ENCODE measurements at places on chromosomes 7 and 10. TPM values are rescaled to one million over a fixed set of nuclear protein-coding genes. Genes with fewer than 3 reads are reported as not detected.

The TMEM176B gene
- 0.58 TPM for total RNA-seq

The AGAP6 gene
- 2.0 TPM for total RNA-seq

The PLXNA4 gene
- under 0.01 TPM for total RNA-seq

The SPAM1 gene
- total RNA-seq, result not detected

The C10orf71 gene
- total RNA-seq, result not detected

The PGAM2 gene
- not detected for total RNA-seq

The ANKRD61 gene
- not detected for total RNA-seq

The FXYD4 gene
- not detected for total RNA-seq

The AKR1E2 gene
- total RNA-seq, result 6.4 TPM

The TMEM270 gene
- not detected for total RNA-seq

The ASB10 gene
- not detected for total RNA-seq

The GRK5 gene
- 9.2 TPM for total RNA-seq

The PRLHR gene
- not detected for total RNA-seq

The WNT2 gene
- 1.2 TPM for total RNA-seq

The STAMBPL1 gene
- total RNA-seq, result 60.8 TPM

The MUC12 gene
- total RNA-seq, result 5.5 TPM

The TEX36 gene
- not detected for total RNA-seq

The TMEM254 gene
- 13.3 TPM for total RNA-seq

The REEP3 gene
- total RNA-seq, result 86.3 TPM

The SLC18A3 gene
- total RNA-seq, result not detected

The CLRN3 gene
- total RNA-seq, result not detected

The RUFY2 gene
- 11.2 TPM for total RNA-seq

The CCDC3 gene
- not detected for total RNA-seq

The GSTO1 gene
- 398 TPM for total RNA-seq

The IDI1 gene
- total RNA-seq, result 200 TPM

The PRSS37 gene
- total RNA-seq, result not detected

The VSTM4 gene
- total RNA-seq, result under 0.01 TPM

The CCDC186 gene
- 10.1 TPM for total RNA-seq

The ARHGEF5 gene
- 4.6 TPM for total RNA-seq
